Stimulated activated CD4-positive, alpha-beta T cell treated with anti-CD3 and anti-CD28 coated beads, TNF-alpha, amount 100 ng/mL, for 48 hours (primary cell): ENCODE measurements at places on chromosomes 12 and 14.

- no peak for DNase-seq
Observed at GRCh38 chr12:24796876-24797275, 152.0 kb downstream of the BCAT1 start.

GRCh38 chr12:110906985-110907384 lies 13.4 kb downstream of the MYL2 start:
- DNase-seq: no peak

GRCh38 chr14:50697659-50698290 lies 29.7 kb upstream of the SAV1 start:
- no peak for DNase-seq

DNA sequence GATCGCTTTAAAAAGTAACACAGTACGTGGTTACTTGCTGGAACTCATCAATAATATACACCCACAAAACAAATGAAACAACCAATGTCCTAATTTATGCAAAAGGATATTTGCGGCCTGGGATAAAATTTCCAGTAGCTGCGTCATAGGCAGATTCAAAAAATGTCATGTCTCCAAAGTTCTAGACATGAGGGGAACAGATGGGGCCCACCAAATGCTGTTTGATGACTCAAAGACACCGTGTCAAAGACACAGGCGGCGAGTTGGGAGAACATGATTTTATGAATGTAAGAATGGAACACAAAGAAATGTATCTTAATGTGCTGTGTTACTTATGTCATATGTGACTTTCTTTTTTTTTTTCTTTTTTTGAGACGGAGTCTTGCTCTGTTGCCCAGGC lies 34.3 kb upstream of the NCOR2 start:
- DNase-seq: no peak

- no peak for DNase-seq
Observed at GRCh38 chr14:42229294-42229693, 622.6 kb downstream of the LRFN5 start.

DNA sequence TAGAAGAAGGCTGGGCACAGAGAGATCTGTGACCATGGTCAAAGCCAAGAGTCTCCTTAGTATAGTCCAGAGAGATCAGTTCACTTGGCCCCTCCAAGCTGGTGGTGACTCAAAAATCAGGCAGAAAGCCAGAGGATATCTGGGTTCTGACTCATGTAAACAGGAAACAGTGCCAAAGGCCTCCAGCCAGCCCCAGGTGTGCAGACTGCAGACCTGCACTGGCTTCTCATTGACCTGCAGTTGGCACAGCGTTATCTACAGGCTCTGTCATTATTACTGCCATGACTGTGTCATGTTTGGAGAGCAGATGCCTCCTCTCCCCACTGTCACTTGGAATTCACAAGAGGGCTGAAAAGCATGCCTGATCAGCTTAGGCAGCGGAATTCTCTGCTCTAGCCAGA lies 295.7 kb upstream of the PRKD1 start:
- DNase-seq: no peak

DNA sequence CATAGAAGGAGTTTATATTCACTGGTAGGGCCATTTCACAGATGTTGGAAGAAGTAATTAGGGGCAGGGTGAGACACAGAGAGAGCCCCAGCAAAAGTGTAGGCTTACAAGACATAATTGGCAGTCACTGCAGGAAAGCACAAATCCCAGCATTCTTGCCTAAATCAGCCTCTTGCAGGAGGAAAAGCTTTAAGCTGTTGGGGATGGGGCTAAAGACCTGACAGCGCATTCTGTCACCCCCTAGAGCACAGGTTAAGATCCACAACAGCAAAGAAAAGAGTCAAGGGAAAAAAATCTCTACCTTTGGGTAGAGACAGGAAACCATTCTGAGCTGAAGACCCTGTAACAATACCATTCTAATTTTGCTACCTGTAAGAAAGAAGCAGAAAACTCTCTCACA lies 409.0 kb downstream of the DAD1 start:
- DNase-seq: no peak

GRCh38 chr12:120438495-120439198 lies 734 bp downstream of the COX6A1 start:
- DNase-seq: no peak

- peak; percentile 63 for DNase-seq
Observed at GRCh38 chr14:88792473-88793258, at the start of gene EML5. TSS of gene EML5 (minus strand) at chr14:88792953. CDS start at chr14:88792503, 450 bp downstream.

- DNase-seq: no peak
Observed at GRCh38 chr12:13735734-13736133, 245.7 kb downstream of the GRIN2B start.

DNA sequence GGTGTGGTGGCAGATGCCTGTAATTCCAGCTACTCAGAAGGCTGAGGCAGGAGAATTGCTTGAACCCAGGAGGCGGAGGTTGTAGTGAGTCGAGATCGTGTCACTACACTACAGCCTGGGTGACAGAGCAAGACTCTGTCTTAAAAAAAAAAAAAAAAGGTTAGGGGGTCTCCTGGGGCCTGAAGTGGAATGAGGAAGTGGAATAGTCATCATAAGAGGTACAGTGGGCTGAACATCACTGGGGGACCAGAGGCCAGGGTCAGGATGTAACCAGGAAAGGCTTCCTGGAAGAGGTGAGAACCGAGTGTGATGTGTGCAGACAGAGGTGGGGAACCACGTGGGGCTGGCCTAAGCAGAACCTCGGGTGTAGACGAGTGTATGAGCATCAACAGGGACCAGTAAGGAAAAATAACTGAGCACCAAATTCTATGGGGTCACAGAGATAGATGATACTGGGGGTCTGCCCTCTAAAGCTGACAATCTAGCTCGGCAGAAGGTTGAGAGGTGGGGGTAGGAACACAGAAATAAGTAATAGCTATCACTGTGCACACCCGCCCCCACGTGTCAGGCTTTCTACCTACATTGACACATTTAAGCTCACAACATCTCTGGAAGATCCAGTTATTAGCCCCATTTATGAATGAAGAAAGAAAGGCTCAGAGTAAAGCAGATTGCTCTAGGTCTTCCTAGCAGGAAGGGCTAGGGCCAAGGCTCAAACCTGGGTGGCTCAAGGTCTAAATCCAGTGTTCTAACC lies 5.0 kb upstream of the COX6A1 start:
- no peak for DNase-seq

DNA sequence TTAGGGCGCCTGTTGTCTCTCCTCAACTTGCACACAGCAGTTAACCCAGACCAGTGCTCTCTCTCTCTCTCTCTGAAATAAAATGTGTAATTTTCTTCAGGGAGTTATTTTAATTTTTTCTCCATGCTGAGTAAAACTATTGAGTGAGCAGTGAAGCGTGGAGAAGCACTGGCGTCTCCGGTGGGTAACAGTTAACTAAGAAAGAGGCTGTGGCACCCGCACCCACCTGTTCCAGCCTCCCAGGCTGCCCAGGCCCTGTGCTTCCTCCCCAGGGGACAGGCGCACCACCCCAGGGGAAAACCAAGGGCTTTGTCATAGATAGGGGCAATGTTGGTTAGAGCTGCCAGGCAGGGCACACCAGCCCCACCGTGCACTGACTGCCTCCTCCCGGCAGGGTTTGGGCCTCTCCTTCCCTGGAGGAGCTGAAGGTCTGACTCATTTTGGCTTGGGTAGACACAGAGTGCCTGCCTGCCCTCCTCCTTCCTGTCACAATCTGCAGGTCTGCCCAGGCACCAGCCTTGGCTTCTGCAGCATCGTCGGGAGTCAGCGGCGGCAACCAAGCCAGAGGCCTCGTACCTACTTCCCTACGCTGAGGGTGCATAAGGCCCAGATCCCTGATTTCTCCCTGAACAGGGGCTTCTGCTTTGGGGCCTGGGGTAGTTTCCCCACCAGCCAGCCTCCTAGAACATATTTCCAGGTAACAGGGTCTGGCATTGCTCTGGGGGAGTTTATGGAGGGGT lies 3.9 kb downstream of the HOXC5 start:
- DNase-seq: no peak

DNA sequence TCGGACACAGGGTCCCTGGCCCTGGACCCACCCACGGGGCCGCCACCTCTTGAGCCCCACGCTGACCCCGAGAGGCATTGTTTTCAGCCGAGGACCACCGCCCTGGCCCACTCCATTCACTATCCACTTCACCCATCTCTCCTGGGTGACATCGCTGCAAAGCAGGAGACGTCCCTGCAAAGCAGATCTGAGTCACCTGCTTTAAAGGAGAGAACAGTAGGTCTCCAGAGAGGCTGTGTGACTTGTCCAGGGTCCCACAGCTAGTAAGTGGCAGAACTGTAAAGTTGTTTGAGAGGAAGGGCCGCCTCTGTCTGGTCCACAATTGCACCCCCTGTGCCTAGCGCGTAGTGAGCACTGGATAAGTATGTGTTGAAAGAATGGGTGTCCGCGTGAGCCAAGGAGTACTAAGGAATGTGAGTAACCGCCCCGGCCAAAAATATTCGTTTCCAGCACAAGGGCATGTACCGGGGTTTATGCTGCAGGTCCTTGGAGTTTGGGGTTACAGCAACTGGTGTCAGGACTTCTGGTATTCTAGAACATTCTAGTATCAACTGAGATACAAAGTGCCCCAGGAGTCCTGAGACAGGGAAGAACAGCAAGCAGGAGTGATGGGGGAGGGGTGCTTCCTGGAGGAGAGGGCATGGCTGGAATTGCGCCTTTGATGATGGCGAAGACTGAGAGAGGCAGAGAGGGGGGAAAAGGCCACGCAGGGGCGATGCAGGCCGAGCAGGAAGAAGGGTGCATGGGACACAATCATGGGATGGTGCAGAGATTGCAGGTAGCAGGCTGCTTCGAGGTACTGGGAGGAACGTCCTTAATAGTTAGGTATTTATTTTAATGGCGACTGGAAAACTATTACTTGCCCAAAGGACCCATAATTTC lies 91.1 kb downstream of the SCARB1 start:
- DNase-seq: no peak

GRCh38 chr14:88245321-88245720 lies 77.7 kb downstream of the KCNK10 start:
- DNase-seq: no peak

GRCh38 chr14:97827746-97828145 lies 1030.6 kb downstream of the VRK1 start:
- DNase-seq: no peak

- no peak for DNase-seq
Observed at GRCh38 chr14:42665083-42665482, 1058.4 kb downstream of the LRFN5 start.

DNA sequence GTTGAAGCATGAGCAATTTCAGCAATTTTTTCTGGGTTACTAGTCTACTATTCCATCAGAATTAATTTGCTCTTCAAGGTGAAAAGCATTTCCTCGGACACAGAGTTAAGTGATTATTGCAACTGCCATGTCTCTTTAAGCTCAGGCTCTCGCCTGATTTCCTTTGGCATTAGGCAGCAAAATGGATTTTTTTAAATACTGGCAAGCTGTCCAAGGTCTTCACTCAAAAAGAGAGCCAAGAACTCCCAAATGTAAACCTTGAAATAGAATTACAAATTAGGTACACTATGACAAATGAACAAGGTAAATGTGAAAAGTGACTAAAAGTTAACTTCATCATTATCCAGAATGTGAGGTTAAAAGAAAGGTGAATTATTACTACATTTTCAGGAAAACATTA lies 111.9 kb downstream of the GARIN6 start:
- DNase-seq: no peak

DNA sequence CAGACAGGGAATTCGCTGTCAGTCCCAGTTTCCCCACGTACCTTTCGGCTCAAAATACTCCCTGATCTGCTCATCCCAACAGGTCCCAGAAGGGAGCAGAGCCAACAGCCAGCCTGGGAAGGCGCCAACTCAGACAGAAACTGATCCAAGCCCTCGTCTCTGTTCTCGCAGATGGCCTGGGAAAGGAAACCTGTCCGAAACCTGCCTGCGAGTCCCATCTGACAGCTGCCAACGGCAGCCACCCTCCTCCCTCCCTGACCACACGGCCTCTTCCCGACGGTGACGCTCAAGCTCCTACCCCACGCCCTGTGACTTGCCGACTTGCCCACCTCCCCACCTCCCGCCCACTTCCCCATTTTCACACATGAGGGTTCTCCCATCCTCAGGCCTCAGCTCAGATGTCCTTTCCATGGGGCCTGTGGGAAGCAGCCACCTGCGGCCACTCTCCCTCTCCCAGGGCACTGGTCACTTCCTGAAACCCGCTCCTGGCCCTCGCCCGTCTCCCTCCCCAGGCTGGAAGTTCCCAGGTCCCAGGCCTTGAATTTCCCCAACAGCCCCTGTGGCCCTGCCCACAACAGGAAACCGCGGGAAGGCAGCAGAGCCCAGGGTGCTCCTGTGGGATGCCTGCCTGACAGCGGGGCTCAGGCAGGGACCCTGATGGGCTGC lies 60.9 kb upstream of the FBRSL1 start:
- no peak for DNase-seq

DNA sequence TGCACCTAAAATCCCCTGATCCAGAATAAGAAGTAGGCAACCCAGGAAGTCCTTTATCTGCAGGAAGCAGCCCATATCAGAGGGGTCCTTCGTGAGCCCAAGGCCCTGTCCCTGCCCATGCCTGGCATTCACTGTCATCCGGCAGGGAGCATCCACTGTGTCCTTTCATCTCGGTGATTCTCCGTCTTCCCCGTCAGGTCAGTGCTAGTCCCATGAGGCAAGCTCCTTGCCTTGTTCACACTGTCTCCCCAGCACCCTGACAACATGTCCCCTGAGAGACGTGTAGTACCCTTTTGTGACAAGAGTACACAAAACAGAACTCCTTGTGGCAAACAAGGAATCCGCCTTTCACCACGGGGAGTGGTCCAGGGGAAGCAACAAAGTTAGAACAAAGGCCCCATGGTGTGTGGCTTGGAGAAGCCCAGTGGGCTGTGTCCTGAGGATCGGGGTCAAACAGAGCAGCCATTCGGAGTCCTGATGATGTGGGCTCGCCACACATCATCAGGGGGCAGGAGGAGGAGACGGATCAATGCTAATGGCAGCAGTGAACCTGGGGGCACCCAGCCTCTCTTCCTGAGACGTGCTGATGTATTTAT lies 112.1 kb downstream of the DICER1 start:
- no peak for DNase-seq

DNA sequence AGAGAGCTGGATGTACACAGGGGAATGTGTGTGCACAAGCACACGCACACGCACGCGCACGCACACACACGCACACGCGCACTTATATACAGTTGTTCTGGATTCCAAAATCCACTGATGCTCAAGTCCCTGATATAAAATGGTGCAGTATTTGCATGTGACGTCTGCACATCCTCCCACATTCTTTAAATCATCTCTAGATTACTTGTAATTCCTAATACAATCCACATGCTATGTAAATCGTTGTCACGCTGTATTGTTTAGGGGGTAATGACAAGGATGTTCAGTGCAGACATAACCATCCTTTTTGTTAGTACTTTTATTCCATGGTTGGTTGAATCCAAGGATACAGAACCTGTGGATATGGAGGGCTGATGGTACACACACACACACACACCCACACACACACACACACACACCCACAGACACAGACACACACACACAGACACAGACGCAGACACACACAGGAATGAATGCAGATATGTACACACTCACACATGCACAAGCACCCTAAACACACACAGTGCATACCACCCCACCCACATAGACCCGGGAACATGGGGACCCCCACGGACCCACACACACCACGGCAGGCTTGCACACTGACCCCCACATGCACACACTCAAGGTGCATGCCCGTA lies 188.5 kb upstream of the PRMT8 start:
- DNase-seq: no peak
